ENCODE measurements at places on chromosomes 4 and X.

DNA sequence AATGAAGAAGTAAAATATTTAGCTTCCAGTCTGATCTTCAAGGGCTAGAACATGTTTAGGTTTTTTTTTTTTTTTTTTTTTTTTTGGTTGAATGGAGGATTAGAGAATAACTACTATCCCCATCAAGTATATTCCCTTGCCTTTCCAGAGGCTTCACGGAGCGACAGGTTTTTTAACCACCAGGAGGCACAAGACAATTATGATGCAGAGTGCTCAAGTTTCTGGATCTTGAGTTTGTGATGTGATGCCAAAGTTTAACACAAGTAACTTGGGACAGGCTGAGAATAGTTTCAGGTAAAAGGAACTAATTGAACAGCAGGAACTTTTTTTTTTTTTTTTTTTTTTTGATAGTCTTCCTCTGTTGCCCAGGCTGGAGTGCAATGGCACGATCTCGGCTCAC lies 30.3 kb downstream of the CCNI start:
- peak; percentile 49 for DNase-seq

DNA sequence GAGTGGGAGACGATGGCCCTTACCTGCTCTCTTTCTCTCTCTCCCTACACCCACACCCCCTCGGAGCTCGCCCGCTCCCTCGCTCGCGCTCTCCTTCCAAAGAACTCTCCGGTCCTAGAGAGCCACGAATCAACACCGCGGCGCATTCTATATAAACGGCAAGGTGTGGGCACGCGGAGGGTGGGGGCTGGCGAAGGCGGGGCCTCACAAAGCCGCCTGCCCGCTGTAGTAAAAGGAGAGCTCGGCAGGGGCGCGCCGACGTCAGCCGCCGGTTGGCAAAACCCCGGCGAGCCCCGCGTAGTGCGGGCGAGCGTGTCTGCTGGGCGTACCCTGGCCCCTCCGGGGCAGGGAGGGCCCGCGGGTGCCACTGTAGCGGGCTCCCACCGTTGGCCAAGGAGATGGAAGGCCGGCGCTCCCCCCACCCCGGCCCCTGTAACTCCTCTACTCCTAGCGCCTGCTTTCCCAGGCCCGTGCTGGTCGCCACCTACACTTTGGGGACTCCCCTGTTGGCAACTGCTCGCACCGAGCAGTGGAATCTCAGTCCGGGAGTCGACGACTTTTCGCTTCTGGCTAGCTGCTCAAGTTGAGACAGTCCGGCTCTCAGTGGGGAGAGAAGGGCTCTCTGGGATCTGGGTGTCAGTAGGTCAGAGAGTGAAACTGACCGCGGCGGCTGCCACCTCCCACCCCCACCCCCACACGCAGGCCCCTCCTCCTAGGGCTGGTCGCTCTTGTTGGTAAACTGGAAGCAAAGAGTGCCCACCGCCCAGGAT lies 325.5 kb upstream of the F9 start:
- no peak for DNase-seq

GRCh38 chr4:19992471-19993093 lies 259.1 kb upstream of the SLIT2 start:
- DNase-seq: no peak

DNA sequence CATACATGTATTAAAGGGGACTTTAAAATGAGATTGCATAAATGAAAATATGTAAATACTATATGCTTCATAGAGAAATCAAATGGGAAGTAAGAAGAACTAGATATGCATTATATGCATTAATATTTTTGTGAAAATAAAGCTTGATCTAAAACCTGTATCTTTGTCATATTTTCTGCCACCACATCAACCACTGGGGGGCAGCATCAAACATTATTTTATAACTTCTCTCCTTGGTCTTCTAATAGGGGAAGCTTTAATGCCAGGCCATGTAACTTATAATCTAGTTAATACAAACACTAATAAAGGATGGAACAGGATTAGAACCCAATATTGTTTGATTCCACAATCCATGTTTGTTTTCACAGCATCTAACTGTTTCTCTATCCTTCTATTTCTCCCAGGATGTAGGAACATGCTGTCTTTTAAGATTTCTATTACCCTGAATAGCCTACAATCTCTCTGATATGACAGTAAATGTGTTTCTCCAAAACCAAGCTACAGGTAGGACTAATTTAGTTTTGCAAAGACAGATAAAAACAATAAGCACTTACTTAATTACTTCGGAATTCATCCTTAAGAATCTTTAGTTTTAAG lies 10.0 kb downstream of the QRFPR start:
- DNase-seq: peak; percentile 33

GRCh38 chr4:89820010-89820409 lies 17.0 kb downstream of the SNCA start:
- no peak for DNase-seq

- peak; percentile 45 for DNase-seq
Observed at GRCh38 chr4:70667740-70668535, 1.6 kb upstream of the JCHAIN start.

GRCh38 chr4:99572527-99573240 lies 1.9 kb upstream of the MTTP start:
- DNase-seq: peak; percentile 6
